Mesenteric fat pad (tissue), 1 donor: ENCODE measurements at places on chromosomes 11 and 22. TPM values are rescaled to one million over a fixed set of nuclear protein-coding genes. Genes with fewer than 3 reads are reported as not detected.

PARVA gene
- 223 TPM for total RNA-seq

OTOG gene
- not detected for total RNA-seq

OR8D4 gene
- total RNA-seq: not detected

TMEM184B gene
- total RNA-seq: 84.4 TPM

ZBTB16 gene
- 196 TPM for total RNA-seq

MB gene
- total RNA-seq: 0.55 TPM

ABTB2 gene
- 6.1 TPM for total RNA-seq

DNAL4 gene
- total RNA-seq: 7.2 TPM

SPON1 gene
- total RNA-seq: 123 TPM

OR52I1 gene
- not detected for total RNA-seq

SMC1B gene
- not detected for total RNA-seq

BLID gene
- total RNA-seq: 0.67 TPM

GRCh38 chr11:8025816-8026215, 38.7 kb downstream of the EIF3F start:
- no peak for DNase-seq

GRCh38 chr22:45084400-45084920, 74.7 kb upstream of the PHF21B start:
- no peak for DNase-seq

GRCh38 chr11:79076526-79077115, 364.2 kb downstream of the TENM4 start:
- no peak for DNase-seq

GRCh38 chr11:2327032-2327431, 25.2 kb downstream of the TSPAN32 start:
- peak; percentile 87 for DNase-seq

DNA sequence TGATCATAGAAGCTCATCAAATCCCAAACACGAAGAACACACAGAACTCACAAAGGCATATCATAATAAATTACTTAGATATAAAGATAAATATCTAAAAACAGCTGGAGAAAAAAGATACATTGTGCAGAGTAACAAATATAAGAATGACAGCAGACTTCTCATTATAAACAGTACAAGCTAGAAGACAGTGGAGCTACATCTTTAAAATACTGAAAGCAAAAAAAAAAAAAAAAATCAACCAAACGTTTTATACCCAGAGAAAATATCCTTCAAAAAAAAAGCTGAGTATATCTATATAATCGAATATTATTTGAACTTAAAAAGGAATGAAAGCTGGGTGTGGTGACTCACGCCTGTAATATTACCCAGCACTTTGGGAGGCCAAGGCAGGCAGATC, 90.0 kb downstream of the SBF2 start:
- DNase-seq: no peak

DNA sequence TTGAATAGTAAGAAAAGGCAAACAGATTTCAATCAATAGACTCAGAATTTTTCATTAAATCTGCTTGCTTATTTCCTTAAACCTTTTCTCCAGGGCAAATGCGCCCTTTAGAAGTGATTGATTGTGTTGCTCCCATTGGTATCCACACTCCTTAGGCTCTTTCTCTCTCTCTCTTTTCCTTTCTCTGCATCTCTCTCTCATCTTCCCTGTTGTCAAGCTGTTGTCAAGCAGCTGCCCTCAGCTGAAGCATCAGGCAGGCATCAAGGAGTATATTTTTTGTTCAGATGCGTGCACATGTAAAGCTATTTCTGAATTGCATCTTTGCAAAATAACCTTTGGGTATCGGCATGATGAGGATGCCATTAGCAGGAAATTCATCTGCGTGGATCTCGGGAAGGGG, 107.2 kb upstream of the PLET1 start:
- DNase-seq: no peak

GRCh38 chr11:92870196-92870832, 99.1 kb upstream of the MTNR1B start:
- DNase-seq: no peak

- no peak for DNase-seq
Observed at GRCh38 chr22:26362471-26362870, 66.6 kb upstream of the ASPHD2 start.

DNA sequence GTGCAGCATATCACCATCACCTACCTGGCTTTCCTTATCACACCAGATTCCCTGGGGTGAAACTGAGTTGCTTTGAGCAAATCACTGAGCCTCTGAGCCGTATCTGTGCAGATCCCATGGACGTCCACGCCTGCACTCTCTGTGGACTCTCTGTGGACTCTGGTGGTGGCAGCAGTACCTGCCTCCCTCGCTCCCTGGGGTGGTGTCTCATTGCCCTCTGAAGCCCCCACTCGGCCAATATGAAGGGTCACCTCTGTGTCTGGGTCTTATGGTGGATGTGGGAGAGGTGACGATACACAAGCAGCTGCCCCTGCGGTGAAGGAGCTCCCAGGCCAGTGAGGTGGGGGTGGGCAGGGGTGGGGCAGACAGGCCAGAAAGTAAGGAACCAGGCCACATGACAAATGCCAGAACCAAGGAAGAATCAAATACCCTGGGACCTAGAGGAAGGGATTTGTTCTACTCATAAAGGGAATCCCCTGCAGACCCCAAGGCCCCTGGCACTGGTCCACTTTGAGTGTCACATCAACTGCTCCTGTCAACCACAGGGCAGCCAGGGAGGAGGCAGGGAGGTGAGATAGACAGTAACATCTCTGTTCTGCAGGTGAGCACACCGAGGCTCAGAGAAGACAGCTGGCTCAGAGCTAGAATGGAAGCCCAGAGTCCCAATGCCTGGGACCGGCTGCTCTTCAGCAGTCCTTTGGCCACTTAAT, 9.2 kb upstream of the CHST1 start:
- no peak for DNase-seq

GRCh38 chr22:37249986-37250385, 5.9 kb upstream of the RAC2 start:
- DNase-seq: no peak

DNA sequence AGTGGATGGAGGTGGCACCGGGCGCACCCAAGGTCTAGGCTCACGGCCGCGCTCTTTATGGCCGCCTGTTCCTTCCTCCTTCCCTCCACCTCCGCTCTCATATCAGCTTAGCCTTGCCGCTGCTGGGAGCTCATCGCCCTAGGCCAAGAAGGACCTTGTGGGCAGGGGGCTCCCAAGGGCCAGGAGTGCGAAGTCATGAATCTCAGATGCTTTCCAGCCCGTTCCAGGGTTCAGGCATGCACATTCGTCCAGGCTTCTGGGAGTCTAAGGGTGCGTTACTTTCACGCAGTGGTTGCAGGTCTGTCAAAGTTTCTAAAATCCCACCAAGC, 4.1 kb upstream of the GALR3 start:
- DNase-seq: no peak

GRCh38 chr22:38657045-38657909, 839 bp downstream of the CBY1 start:
- DNase-seq: no peak

DNA sequence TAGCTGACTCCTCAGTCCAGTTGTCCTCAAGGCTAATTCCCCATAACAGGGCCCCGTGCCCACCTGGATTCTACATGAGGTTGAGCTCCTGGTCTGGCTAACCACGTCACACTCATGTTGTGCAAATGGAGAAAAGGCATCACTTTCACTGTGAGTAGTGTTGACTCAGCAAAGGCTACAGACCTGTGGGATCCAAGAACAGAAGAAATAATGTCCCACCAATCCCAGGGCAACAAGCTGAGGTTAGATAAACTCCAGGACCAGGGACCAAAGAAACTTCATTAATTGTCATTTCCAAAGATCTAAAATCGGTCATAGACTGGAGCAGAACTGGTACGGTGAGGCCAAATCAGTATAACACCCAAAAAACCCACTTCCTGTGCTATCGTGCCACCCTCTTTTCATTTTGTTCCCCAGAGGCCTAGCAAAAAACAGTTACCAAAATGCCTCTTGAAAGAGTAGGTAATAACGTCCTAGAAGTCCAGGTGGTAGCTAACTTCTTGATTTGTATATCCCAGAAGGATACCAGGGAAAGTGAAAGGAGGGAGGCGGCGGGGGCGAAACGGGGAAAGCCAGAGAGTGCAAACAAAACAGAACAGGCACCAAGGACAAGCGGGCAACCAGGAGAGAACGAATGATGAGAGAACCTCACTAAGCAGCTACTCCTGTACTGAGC, 1.4 kb downstream of the PCSK7 start:
- no peak for DNase-seq

DNA sequence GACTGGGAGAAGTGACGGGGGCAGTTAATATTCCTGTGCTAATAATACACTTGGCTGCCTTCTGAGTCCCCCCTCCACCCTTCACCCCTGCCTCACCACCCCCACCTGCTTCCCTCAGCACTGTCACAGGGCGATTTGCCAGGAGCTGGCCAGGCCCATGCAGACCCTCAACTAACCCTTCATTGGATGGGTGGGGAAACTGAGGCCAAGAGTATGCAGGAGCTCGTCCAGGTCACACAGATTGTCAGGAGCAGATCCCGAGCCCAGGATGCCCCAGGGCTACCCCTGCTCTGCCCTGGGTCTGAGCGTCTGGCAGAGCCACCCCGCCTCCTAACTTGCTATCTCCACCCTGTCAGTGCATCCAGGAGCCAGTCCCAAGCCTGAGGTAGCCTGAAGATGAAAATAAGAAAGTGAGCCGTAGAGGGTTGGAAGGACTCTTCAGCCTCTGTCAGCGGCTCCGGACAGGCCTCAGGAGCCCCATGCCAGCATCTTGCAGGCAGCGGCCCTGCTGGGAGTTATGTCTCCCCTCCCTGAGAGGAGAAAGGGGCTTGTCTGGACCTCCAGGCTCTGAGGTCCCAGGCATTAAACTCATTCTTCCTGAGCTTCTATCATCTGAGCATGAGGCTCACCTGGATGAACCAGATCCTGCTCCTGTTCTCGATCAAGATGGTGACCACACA, 6.2 kb downstream of the TPBGL start:
- peak; percentile 45 for DNase-seq

GRCh38 chr11:79486242-79486984, 45.6 kb upstream of the TENM4 start:
- no peak for DNase-seq

- no peak for DNase-seq
Observed at GRCh38 chr11:105000797-105001196, 22.2 kb downstream of the CASP5 start.

DNA sequence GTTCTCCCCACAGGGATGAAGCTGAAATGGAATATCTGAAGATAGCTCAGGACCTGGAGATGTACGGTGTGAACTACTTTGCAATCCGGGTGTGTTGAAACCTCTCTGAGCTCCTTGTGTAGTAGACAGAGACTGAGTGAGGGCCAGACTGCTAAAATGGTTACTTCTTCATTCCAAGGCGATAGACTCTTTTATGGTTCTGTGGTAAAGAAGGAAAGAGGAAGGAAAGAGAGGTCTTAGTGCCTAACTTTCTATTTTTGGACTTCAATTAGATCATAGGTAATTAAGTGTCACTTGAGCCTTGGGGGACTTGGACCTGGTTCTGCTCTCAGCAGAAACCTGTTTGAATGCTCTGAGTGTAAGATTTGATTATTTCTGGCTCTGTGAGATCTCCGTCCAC, 54.7 kb downstream of the NF2 start:
- DNase-seq: no peak

DNA sequence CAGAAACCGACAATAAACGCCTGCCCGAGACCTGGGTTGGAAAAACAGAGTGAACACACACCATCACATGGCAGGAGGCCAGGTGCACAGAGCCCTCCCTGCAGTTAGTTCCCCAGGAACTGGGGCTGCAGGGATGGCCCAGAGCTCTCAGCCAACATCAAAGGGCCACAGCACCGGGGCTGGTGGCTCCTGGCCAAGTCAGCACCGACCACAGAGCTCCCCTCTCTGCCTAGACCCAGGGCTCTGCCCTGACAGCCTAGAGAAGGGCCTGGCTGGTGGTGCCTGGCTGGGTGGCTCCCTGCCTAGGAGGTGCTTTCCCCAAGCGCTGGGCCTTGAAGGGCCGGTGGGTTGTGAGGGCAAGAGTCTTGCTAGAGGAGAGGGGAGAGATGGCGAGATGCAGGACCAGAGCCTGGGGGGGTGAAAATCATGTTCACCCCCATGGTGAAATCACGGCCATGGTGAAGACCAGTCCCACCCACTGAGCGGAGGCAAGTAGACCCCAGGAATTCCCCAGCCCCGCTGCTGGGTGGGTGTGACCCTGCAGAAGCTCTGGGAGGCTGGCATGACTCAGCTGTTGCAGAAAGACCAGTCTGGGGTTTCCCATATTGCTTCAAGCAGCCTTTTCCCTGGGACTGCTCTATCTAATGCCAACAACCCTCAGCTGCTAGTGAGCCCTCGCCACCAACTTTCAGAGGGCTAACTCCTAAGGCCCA, 7.2 kb upstream of the BID start:
- no peak for DNase-seq

DNA sequence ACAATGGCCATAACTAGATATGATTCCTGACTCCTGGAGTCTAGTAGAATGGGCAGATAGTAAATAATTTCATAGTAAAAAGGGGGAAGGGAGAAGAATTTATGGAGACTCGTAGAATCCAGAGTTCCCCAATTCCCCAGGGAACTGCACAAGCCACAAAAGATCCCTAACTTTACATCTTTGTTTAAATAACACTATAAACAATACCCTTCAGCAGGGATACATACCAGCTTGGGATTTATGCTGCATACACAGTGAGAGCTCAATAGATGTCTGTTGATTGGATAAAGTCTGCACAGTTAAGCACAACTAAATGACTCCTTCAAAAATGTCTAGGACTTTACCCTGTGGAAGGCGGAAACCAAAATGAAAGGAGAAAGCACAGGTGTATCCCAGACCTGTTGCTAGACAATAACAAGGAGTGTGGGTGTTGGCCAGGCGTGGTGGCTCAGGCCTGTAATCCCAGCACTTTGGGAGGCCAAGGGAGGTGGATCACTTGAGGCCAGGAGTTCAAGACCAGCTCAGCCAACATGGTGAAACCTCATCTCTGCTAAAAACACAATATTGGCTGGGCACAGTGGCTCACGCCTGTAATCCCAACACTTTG, 6.8 kb downstream of the SLC35F2 start:
- DNase-seq: no peak

DNA sequence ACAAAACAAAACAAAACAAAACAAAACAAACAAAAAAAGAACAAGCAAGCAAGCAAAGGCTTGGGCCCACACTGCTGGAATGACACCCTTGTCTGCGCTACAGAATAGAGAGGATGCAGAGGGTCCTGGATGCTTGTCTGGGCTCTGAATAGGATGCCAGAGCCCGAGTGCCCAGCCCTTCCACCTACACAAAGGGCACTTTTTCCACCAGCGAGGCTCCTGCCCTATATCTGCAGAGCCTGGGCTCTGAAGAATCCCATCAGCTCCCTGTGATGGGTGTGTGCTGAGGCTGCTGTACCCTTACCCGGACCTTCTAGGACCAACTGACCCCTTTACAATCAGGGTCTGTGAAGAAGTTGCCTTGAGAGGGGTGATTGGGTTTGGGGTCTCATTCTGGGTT, 221.2 kb downstream of the DSCAML1 start:
- peak; percentile 53 for DNase-seq

- DNase-seq: no peak
Observed at GRCh38 chr11:126647735-126648134, 292.2 kb downstream of the ST3GAL4 start.

DNA sequence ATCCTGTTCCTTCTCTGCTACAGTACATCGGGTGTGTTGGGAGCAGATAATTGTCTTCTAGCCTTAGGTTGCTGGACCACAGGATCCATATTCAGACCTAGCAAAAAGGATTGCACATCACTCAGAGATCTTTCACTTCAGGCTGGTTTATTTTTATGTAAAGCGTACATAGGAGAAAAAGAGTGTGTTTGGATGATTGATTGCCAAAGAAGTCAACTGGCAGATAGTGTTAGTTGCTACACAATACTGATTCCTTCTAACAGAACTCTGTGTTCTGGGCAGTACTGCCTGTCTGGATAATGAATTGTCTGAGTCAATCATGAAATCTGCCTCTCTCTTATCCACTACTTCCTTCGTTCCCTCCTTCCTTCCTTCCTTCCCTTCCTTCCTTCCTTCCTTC, 31.0 kb upstream of the PGM2L1 start:
- DNase-seq: no peak
